ENCODE measurements at places on chromosomes 4 and X. TPM values are rescaled to one million over a fixed set of nuclear protein-coding genes. Genes with fewer than 3 reads are reported as not detected.

GRCh38 chrX:371907-372306 is 14.8 kb downstream of the PPP2R3B start:
- DNase-seq = no peak

GRCh38 chrX:103607364-103608305 is at the start of gene TCEAL3:
Gene TCEAL3, plus strand, starts transcription at chrX:103607963. Its CDS starts 1,102 bp downstream, at chrX:103609065.
- DNase-seq = peak; percentile 62

ATP10D gene
- 27.8 TPM for total RNA-seq

PDE6B gene
- 3.5 TPM for total RNA-seq
